Tibial nerve (tissue), 4 donors: ENCODE measurements at places on chromosomes 2 and 18. TPM values are rescaled to one million over a fixed set of nuclear protein-coding genes. Genes with fewer than 3 reads are reported as not detected.

Gene CCDC150
- total RNA-seq, result 2.1 TPM

Gene VAMP5
- 39.6 TPM for total RNA-seq

Gene NT5C1B
- total RNA-seq, result not detected

Gene DIPK1C
- 1.5 TPM for total RNA-seq

Gene HOXD8
- 18.2 TPM for total RNA-seq
